CD14-positive monocyte (primary cell): ENCODE measurements at places on chromosomes 2 and 18.

- no peak for DNase-seq
Observed at GRCh38 chr2:210567279-210567678, 10.9 kb downstream of the CPS1 start.

DNA sequence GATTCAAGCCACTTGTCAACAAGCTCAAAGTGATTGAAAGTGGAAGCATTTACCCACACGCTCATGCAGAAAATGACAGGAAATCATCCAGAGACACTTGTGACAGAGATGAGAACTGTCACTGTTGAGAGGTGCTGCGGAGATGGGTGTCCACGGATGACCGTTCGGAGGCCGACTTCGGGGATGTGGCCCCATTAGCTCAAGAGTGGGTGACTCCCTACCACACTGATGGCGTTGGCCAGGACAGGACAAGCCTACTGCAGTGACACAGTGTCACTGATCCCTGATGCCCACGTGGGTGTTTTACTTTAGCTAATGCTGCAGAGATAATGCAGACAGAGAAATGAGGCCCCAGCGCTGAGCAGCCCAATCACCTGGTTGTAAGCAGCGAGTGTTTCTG, 81.5 kb upstream of the YWHAQ start:
- no peak for DNase-seq

- no peak for DNase-seq
Observed at GRCh38 chr18:24766376-24766775, 305.9 kb downstream of the HRH4 start.

DNA sequence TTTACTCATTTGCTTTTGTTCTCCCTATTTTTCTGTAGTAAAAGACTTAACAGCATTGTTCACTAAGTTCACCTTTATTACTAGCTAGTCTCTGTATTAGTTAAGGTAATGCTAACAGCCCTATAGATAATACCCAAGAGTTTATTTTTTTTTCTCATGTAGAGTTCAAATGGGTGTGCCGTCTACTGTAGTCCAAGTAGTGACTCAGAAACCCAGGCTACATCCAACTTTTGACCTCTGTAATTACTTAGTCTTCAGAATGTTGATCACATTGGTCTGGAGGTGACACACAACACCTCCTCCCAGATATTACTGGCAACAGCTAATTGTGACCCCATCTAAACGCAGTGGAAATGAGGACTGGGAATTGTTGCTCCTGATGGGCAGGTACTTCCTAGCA, 7.7 kb downstream of the COQ10B start:
- no peak for DNase-seq

DNA sequence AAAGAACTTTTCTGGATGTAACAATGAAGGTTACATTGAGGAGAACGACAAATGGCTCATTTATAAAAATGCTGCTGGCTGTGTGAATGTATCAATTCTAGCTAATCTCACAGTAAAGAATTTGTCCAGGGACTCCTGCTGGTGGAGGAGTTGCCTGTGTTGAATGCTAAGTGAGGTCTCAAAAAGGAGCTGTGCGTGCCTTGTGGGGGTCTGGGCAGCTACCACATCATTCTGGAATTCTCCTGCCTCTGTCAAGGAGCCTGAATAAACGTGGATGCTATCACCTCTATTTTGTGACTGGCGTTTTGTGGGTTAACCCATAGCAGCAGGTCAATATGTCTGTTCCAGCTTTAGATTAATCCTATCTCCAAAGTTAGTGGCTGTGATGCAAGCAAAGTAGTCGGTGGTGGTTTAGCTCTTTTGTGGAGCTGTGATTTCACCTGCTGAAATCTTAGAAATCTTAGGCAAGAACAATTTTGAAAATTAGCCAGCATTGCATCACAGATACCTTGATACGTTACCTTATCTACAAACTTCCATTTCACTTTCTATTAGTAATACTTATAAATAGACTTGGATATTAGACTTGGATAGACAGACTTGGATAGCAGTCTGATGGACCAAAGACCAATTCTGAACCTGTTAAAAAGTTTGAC, 96.8 kb downstream of the MTCL1 start:
- no peak for DNase-seq

DNA sequence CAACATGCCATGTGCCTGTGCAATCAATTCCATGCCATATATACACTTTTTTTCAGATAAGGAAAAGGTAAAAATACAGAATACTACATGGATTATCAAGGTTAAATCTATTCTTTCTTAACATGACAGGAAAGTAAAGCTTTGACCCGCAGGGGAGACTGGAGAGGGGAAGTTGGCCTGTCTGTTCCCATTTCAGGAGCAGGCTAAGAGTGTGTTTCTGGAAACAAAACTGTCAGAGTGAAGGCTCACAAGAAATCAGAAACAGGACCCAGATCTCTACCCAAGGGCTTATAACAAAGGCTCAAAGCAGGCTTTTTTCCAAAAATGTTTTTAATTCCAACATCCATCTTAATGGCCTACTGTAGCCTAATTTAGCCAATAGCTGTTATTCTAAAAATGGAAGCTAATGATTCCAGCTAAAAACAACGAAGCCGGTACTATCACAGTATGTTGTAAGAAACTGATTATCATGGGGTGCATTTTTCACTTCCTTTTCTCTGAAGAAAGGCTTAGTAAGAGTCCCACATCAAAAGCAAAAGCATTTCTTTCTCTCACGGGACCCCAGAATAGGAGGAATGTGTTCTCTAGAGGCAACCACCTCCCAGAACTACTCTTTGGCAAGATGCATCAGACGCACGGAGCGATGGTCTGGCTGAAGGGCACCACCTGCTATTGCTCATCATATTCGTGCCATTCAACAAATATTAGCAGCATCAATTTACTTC, 41.4 kb downstream of the FECH start:
- peak; percentile 71 for DNase-seq

DNA sequence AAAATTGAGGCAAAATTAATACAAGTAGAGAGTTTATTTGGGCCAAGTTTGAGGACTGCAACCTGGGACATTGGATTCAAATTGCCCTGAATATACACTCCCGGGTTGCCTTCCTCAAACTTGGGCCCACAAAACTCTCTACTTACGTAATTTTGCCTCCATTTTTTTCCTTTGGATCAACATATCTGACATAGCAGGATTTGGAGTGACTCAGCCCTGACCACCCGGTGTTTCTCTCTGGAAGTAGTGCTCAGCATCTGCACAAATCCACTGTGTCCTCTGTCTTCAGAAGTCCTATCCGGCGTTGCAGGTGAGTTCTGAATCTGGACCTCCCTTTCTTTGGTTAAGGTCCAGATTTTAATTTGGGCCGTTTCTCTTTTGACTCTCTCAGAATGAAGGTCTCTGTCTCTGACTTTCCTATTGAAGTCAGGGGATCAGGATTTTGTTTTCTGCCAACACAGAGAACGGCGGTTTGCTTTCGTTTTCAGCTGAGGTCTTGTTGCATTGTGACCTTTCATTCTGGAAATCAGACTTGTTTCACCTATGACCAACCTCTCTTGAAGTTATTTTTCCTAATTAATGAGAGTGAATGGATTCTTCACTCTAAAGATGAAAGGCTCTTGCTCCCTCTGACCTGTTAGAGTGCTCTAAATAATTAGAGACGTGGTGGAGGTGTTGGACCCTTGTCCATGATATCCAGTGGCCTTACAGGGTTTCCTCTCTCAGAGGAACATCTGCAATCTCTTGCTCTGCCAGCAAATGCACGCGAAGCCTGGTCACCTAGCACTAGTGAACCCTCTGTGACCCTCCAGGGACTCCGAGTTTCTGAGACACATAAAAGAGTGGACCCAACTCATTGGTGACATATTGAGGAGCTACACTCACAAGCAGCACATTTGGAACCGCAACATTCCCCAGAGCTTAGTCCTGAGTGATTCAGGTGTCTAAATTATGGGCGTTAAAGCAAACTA, 13.6 kb downstream of the TCF23 start:
- no peak for DNase-seq

DNA sequence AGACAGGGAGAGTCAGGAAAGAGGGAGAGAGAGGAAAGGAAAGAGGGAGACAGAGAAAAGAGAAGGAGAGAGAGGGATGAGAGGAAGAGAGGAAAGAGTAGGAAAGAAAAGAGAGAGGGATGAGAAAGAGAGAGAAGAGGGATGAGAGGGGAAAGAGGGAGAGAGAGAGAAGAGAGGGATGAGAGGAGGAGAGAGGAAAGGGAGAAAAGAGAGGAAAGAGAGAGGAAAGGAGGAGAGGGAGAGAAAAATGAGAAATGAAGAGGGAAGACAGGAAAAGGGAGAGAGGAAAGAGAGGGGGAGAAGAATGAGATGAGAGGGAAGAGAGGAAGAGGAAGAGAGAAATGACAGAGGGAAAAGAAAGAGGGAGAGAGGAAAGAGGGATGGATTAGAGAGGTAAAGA, 207.0 kb upstream of the SKOR2 start:
- no peak for DNase-seq

DNA sequence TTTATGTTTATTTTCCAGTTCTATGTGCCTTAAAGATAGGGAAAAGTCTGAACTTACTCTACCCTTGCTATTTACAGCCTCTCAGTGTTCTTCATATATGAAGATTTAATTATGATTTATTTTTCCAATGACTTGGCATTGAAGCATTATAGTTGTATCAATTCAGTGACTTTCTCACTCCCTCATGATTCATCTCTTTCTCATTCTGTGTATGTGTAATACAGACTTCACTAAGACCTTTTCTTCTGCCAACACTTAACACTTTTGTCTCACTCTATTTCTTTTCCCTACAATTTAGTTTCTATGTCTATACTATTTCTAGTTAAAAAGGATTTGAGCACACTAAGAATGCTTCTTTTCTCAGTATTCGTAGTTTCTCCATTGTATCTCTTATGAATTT, 1470.3 kb upstream of the ACVR2A start:
- no peak for DNase-seq

- DNase-seq = no peak
Observed at GRCh38 chr2:168692132-168692744, 110.2 kb upstream of the NOSTRIN start.

DNA sequence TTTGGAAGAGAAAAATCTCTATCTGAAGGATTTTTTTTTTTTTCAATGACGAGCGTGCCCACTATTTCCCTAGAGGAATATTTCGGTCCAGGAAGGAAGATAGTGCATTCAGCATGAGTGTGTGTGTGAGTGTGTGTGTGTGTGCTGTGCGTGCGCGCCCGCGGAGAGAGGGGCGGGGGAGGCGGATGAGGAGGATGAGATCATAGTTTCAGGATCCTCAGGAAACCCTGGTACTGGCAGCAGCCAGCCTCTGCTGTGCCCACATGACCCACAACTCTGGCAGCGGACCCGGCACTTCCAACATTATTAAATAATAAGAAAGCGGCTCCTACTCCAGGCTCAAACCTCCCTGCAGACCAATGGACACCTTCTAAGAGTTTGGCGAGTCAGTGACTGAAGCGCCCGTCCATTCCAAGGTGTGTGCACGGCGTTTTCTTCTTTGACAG, 217.0 kb upstream of the DTNA start:
- peak; percentile 78 for DNase-seq

- no peak for DNase-seq
Observed at GRCh38 chr2:151205571-151205970, 56.1 kb downstream of the RBM43 start.

GRCh38 chr2:39356922-39357639, 80.0 kb downstream of the MAP4K3 start:
- no peak for DNase-seq

DNA sequence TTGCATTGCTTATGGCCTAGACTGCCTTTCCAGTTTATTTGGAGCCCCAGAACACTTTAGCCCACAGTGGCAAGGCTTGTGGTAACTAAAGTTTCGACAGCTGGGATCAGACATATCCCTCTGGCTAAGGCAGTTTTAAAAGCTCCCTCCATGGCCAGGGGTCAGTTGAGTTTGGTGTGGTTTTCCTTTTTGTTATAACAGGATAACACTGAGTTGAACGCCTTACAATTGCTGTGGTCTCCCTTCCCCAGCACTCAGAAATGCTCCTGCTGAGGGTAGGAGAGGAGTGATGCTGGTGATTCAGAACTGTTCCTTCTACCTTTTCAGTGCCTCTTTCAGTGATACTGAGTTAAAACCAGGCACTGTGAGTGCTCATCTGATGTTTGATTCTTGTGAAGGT, 182.6 kb downstream of the GULP1 start:
- DNase-seq = no peak

- no peak for DNase-seq
Observed at GRCh38 chr2:73705091-73705490, 32.1 kb downstream of the TPRKB start.

GRCh38 chr2:105749583-105750400, 5.1 kb downstream of the NCK2 start:
- peak; percentile 27 for DNase-seq

GRCh38 chr2:219445220-219445640, 10.6 kb downstream of the SPEG start:
- DNase-seq = no peak

DNA sequence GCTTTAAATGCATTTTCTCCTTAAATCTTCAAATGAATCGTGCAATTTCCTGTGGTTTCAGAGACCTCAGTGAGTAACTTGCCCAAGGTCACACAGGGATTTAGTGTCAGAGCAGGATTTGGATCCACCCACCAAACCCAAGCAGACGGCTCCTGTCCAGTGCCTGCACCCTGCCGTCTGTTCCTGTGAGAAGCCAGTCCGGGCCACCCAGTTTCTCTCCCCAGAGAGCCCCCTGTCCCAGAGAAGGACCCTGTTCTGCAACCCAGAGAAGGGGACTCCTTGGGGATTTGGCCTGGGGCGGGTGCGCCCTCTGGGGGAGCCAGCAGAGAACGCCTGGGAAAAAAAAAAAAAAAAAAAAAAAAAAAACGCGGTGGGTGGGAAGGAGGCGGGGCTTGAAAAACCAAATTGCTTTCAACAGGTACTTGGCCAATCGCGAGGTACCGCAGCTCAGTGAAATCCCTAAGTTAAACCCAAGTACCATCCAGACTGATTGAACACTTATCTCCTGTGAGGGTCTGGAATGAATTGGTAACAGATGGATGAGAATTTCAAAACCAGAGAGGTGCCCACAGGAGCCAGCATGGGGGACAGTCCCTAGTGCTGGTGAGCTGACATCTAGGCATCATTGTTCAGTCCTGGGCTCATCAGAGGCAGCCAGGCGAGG, 30.9 kb upstream of the REEP1 start:
- DNase-seq = peak; percentile 22

DNA sequence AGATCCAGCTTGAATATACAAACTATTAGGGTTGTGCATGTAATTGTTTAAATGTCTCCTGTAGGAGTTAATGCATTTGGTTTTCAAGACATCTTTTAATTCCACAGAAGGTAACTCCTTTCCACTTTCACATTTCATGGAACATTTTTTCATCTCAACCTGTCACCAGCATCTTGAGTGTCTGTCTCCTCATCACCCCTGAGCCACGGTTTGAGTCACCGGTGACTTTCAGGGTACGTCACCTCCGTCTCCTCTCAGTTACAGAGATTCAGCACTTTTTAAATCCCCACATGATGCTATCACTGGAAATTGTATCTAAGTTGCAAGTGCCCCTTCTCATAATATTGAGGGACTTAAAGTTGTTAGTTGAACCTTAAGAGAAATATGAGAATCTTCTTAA, 25.3 kb downstream of the GPR55 start:
- DNase-seq = no peak

- DNase-seq = no peak
Observed at GRCh38 chr2:113007250-113007649, 2.0 kb downstream of the IL36A start.

GRCh38 chr2:53087262-53087873, 680.2 kb upstream of the CHAC2 start:
- DNase-seq = no peak
